Caudate nucleus (tissue), 63 donors: ENCODE measurements at places on chromosomes 5 and 9.

- DNase-seq = no peak
Measured at GRCh38 chr5:142364251-142365145, 39.7 kb upstream of the SPRY4 start.

GRCh38 chr5:176882567-176882903, 16.6 kb downstream of the HK3 start:
- DNase-seq = no peak

- no peak for DNase-seq
Measured at GRCh38 chr5:17001428-17001827, 65.3 kb upstream of the MYO10 start.

DNA sequence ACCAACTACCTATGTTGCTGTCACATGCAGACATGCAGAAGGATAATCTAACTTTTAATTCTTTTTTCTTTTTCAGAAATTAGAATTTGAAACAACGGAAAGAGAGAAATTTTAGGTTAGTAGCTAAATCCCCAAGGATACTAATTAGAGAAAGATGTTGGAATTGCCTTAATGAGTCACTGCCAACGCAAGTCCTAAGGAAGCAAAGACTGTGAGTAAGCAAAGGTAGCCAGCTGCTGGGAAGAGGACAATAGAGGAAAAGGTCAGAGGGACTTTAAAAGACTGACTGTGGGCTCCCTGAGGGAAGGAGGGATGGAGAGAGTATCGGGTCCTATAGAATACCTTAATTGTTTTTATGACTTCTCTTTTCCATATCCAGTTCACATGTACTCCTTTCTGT, 461.9 kb upstream of the PAPPA start:
- no peak for DNase-seq

- no peak for DNase-seq
Measured at GRCh38 chr5:132369007-132369473, 470 bp upstream of the SLC22A5 start.

GRCh38 chr9:111233963-111234362, 96.1 kb downstream of the OR2K2 start:
- no peak for DNase-seq

DNA sequence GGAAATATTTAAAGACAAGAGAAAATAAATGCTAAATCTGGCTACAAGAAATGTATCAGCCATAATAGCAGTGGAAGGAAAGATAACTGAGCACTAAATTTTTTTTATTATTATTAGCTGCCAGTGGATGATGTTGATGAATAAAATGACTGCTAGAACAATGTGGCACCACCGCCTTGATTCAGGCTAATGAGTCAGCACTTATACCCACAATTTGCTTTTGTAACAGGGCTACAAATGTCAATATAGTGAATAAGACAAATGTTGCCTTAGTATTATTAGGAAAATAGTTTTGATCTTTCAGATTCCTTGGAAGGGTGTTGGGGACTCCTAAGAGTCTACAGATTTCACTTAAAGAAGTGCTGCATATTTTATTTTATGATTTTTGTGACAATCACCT, 555.2 kb upstream of the GRAMD2B start:
- DNase-seq = no peak

DNA sequence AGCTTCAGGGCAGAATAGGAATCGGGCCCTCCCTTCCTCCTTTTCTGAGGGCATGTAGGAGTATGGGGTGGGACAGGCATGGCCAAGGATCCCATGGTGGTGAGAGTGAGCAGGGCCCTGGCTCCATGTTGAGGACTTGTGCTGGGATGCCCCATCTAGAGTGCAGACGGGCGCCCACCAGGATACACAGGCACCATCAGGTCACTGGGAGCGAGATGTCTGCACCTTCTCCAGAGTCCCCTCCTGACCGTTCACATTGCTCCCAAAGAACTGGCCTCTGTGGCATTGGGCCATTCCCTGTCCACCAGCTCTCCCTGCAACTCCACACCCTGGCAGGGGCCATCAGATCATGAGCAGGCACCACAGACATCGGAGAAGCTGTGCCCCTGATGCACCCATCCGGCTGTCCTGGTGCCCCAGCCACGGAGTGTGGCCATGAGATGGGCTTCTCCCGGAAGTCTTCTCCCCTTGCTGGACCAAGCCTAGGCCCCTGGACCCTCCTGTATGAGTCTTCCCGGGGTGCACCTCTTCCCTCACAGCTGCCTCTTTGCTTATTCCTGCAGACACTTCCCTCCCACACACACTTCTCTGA, 195.0 kb downstream of the IRX2 start:
- DNase-seq = no peak

- DNase-seq = no peak
Measured at GRCh38 chr5:157389103-157389502, 70.9 kb upstream of the NIPAL4 start.

DNA sequence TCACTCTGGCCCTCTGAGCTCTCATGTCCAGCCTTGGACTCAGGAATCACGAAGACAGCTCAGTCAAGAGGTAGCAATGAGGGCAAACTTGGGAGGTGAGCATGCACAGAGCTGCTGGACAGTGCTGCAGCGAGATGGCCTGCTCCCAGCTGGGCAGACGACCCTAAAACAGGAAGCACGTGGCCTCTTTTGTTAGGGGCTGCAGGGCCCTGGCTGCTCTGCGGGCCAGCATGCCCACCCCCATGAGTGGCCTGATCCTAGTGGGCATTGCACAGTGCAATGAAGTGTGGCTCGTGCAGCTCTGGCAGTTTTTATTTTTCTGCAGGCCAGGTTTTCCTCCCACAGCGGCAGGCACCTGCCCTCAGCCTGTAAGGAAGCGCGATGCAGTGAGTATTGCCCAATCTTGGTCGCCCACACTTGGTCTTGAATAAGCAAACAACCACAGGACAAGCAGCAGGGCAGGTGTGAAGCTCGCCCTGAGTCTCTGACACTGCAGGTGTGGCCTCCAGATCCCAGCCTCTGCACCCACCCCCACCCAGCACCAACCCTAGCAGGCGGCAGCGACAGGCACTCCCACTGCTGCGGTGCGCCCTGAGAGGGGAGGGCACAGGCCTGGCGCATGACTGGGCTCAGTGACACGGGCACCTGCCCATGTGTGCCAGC, 60.8 kb downstream of the SEMA4D start:
- DNase-seq = no peak

- DNase-seq = no peak
Measured at GRCh38 chr5:180126716-180127681, 55.4 kb upstream of the RNF130 start.

DNA sequence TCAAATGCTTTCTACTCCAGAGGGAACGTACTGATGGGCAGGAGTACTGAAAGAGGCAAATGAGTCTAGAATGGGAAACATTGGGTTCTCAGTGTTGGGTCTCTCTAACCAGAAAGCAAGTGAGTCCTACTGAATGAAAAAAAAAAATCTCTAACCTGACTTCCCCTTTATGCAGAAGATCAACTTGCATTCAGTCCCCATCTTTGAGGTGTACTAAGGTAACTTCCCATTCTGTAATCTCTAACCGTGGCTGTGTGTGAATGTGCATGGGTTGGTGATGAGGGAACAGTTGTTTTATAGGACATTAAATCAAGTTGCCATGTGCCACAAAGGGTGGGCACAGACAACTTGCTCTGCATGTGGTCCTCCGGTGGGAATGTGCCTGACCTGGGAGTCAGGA, 264.6 kb upstream of the CLINT1 start:
- no peak for DNase-seq

- DNase-seq = no peak
Measured at GRCh38 chr9:3855929-3856328, 330.1 kb upstream of the RFX3 start.

GRCh38 chr9:131590449-131590848, 45.1 kb downstream of the PRRT1B start:
- DNase-seq = no peak

DNA sequence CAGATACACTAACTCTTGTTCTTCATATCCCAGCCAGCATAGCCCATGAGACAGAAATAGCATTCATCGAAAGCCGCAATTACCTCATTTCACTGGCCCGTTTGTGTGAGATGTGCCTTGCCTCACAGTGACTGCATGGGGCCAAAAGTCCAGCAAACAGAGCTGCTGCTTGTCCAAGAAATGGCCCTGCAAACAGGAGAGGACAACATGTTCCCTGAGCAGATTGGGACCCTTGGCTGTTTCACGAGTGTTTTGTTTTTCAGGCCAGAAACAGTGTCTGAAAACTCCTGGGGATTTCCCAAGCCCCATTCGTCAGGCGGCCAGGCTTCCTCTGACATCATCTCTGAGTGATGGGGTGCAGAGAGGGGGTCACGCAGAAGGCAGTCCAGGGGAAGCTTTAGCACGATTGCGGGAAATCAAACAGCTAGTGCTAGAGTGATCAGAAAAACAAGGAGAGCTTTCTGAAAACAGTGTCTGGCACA, 503.6 kb upstream of the PAPPA start:
- no peak for DNase-seq

DNA sequence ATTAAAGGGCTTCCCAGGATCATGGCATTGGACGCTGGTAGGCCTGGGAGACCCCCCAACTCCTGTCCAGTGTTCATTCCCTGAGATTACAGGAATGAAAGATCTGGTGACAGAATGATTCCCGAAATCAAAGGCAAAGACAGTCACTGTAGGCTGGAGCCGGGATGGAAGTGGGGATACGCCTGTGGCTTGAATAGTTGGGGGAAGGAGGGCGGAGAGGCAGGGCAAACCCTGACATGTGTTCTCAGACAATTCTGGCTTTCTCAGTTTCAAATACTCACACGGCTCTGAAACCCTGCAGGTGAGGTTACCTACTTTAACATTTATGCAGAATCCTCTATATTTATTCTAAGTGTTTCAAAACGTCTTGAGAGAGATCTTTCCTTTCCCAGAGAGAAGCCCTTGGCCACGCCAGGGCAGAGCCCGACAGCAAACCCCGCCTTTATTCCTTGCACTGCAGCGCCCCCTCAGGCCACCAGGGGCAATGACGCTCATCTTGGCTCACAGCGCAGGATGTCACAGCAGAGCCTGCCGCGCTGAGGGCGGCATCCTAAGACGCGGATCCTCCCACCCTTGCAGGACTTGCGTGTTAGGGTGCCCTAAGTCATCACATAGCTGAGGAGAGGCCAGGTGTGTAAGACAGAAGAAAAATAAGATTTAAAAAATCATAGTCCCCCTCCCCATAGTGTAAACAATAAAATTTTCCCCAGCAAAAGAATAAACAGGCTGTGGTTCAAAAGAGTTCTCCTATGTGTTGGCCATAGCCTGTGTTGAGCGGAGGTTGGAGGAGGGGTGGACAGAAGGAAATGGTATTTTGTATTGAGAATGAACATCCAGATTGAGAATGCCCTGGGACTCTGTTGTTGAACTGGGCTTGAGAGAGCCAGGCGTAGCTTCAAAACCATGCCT, 284.5 kb downstream of the NTRK2 start:
- DNase-seq = peak; percentile 80

DNA sequence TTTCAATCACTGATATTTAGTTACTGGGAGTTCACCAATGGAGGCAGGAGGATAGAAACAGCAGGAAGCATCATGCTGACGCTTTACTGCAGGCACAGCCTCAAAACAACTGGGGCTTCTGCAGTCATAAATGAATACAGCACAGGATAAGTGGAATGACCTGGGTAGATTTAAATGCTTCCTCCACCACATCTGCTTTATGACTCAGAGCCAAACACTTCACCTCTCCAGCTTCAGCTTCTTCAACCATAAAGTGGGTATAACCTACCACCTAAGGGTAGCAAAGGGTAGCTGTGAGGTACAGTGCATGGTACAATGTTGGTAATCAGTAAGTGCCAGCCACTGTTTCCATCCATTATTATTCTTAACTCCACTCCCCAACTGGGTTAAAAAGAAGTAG, 28.4 kb downstream of the RASEF start:
- no peak for DNase-seq
